Cortex of kidney (tissue), 1 donor: ENCODE measurements at places on chromosomes 11 and 22.

DNA sequence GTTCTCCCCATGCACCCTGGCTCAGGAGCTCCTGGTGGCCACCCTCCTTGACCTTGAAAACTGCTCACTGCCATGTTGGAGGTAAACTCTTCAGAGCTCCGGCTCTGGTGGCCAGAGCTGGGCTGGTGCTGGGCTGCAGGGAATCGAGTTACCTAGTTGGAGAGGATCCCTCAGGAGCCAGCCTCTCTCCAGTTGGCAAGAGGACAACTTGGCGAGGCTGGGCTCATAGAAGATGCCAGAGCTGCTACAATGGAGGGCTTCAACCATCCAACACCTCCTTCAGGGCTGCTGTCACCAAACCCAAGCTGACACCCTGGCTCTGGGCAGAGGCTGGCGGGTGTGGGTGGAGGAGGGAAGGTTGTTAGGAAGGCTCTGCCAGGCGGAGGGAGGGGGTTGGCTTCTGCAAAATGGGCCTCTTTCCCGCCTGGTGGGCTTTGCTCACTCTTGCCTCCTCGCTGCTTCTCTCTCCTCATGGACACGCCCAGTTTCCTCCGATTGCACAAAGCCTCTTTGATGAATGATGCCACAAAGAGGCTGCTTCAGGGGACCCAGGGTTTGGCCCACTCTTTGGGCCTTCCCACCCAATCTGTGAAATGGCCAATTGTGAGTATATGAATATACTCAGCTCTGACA lies 53.1 kb downstream of the THAP12 start:
- no peak for DNase-seq

DNA sequence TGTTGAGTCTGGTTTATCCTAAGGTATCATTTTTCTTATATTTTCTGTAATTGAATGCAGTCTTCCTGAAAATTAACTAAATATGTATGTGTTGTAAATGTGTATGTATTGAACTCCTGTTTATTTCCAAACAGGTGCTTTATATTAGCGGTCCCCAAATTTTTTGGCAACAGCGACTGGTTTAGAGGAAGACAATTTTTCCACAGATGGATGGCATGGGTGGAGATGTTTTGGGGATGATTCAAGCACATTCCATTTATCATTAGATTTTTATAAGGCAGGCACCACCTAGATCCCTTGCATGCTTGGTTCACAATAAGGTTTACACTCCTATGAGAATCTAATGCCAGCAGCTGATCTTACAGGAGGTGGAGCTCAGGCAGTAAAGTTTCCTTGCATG lies 210.5 kb upstream of the ANO3 start:
- DNase-seq = no peak

DNA sequence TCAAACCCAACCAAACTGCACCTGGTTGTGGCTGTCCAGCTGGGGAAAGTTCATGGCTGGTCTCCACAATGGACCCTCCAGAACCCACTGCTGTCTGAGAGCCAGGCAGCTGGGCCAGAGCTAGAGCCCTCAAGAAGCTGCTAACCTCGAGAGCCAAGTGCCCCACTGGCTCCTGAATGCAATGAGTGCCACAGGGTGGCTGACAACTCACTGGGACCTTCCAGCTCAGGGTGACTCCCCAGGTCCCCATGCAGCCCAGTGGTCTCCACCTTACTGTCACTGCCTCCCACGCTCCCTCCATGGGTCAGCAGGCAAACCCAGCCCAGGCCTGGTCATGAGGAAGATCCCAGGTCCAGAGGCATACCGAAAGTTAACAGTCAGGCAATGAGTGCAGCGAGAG lies 8.0 kb upstream of the CHST1 start:
- no peak for DNase-seq

- DNase-seq = no peak
Observed at GRCh38 chr11:103944251-103944940, 92.0 kb upstream of the DDI1 start.

DNA sequence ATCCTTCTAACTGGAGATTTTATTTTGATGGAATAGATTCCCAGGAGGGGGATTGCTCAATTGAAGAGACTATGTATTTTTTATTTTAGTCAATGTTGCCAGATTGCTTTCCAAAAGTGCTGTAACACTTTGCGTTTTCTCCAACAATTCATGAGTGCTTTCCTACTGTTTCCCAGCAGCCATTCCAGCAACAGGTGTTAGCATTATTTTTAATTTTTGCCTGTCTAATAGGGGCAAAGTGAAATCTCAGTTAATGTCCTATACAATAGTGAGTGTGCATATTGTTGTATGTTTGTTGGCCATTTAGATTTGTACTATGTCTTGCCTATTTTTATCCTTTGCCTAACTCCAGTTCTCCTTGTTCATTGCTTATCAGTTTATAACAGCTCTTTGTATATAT lies 12.1 kb upstream of the CACNG2 start:
- DNase-seq = no peak

DNA sequence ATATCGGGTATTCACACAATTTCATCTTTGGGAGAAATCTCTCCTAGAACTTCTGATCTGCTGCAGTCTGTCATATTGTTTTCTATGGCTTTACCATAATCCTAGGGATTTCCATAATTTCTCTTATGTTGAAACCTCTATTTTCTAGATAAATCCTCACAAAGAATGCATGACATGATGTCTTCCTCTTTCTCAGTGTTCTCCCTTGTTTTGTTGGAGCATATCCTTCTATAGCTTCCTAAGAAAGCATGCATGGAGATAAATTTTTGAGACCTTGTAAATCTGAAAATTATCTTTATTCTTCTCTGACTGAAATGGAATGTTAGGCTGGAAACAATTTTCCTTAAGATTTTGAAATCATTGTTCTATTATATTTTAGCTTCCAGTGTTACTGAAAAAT lies 115.5 kb downstream of the WNT11 start:
- DNase-seq = no peak
